Activated T-cell treated with anti-CD3 and anti-CD28 coated beads for 24 hours (primary cell): ENCODE measurements at places on chromosomes 1 and 21.
A peak's percentile ranks its signal among the peaks of the same experiment; 100 is the strongest.

- no peak for DNase-seq
Observed at GRCh38 chr1:19430121-19431068, 54.9 kb downstream of the CAPZB start.

- DNase-seq = no peak
Observed at GRCh38 chr1:233427907-233428306, 100.4 kb downstream of the MAP3K21 start.

DNA sequence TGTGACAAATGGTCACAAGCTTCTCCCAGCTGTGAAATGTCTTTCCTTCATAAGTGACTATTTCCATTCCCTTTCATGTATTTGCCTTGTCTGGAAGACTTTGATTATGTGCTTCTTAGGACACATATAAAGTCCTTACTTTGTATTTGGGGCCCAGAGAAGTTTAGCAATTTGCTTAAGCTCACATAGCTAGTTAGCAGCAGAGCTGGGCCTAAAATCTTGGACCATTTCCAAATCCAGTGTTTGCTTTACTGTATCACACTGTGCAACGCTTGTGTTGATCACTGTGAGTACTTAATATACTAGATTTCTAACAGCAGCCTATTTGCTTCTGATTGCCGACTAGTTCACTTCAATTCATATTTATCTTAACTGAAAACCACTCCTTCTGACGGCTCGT lies 2.2 kb upstream of the KCNA3 start:
- DNase-seq = no peak

GRCh38 chr1:205701420-205701819 lies 21.1 kb upstream of the SLC45A3 start:
- DNase-seq = no peak

DNA sequence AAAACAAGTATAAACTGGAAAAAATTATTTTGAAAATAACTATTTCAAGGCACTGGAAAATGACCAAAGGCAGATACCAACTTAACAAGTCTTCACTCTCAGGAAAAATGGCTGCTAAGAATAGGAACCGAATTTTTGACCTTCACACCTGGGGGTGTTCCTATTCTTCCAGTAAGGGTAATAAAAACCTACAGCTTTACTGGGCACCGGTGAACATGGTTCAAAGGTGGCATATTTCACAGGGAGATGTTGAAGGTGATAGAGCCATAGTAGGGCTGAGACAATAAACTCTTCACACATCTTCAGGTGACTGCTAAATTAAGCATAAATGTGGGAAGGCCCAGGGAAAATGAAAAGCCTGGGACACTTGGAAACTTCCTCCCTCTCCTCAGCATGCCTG lies 65.4 kb upstream of the IFFO2 start:
- DNase-seq = no peak

- DNase-seq = no peak
Observed at GRCh38 chr1:221845650-221846371, 103.9 kb upstream of the DUSP10 start.

- DNase-seq = no peak
Observed at GRCh38 chr1:13450204-13450603, 40.0 kb downstream of the PRAMEF20 start.

- no peak for DNase-seq
Observed at GRCh38 chr1:84163123-84163931, 19.3 kb downstream of the PRKACB start.

DNA sequence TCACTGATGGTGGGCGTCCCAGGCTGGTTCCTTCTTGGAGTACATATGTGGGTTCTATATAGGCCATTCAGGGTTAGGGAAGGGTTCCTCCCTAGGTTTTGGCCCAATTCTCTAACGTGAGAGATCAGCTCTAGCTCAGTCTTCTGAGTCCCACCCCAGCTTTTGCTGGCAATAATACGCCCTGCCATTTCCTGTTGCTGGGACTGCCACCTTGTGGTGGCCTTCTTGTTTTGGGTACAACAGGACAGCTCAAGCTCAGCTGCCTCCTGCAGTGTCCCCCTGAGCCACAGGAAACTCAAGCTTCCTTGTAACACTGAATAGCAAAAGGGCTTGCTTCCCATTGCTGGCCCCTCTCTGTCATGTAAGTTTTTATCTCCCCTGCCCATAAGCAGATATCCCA lies 77.8 kb downstream of the BACH1 start:
- DNase-seq = peak; percentile 35

- DNase-seq = no peak
Observed at GRCh38 chr1:7670334-7671145, 100.6 kb upstream of the VAMP3 start.

DNA sequence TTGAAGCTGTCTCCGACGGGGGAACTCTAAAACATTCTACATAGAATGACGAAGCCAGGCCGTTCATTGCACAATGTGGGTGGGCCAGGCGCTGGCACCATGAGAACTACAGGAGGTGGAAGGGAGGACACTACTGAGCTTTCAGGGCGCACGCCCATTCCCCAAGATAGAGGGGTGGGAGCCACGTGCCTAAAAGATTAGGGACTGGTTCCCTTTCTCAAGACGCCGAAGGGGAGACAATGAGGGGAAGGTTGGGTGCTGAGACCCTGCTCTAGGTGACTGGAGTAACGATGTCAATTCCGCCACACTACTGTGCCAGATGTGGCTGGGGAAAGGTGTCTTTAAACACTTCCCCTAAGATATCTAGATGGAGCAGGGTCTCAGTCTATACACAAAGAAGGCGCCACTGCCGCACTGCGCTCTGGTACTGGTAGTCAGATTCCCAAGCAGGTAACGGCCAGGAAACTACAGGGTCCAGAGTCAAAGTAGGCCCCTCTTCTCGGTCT lies 782 bp downstream of the CSDE1 start:
- DNase-seq = no peak

- DNase-seq = no peak
Observed at GRCh38 chr1:172360985-172361384, 59.5 kb upstream of the C1orf105 start.

DNA sequence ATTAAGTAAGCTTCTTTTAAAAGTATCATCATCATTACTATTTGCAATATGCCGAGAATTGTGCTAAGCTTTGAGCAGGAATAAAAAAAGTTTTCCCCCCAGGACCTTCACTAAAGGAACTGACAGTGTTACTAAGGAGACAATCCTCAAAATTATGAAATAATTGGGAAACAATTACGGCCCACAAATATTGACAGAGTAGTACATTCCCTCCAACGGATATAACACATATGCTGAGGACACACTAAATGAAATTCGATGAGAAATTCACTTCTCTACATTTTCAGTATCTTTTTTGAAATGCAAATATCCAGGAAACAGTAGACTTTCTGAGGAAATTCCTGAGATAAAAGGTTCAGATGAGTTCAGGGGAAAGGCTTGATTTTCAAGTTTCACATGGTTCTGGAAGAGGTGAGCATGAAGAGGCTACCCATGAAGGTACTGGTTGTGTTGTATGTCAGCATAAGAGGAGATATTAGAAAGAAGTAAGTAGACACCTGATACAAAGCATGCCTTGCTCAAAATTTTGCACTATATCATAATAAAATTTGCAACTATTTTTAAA lies 171.2 kb upstream of the NR5A2 start:
- DNase-seq = no peak
